ENCODE measurements at places on chromosomes 4 and X.
A peak's percentile ranks its signal among the peaks of the same experiment; 100 is the strongest.

DNA sequence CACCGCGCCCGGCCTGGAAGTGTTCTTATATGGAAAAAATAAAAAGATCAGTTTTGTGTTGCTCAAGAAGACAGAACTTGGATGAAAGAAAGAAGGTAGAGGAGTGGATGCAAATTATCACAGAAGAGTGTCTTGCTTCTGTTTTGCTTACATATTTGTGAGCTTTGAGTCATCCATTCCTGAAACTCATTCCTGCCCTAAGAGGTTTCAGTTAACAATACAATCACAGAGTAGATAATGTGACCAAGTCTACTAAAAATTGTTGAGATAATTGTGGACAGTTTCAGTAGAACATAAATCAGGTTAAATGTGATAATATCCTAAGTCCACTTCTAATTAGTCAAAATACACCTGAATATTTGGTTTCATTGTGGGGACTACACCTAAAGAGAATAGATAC, 26.4 kb upstream of the LRCH2 start:
- DNase-seq, result no peak

- peak; percentile 13 for DNase-seq
Measured at GRCh38 chr4:73272816-73273215, 14.2 kb upstream of the ANKRD17 start.

DNA sequence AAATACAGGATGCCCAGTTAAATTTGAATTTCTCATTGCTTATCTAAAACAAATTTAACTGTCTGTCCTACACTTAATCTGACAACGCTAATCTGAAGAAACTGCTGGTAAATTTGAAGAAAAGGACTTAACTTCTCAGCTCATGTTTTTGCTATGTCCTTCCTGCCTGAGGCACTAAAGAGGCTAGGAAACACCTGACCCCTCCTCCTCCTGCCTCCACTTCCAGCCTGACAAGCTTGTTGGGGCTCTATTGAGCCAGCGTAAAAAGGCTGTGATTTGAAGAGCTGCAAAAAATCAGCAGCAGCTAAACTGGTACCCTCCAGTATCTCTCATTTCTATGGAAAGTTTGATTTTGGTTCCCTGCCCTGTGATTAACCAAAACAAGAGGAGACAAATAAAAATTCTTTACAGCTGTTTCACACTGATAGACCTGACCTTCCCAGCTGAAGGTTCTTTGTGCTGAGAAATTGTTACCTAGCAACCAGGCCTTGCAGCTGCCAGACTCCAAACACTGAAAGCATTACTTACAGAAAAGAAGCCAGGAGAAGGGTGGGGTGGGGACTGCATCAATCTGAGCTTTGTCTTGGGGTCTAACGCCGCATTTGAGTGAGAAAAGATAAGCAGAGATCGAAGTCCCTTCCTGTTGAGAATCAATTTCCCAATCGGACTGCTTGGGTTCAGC, 35.0 kb downstream of the DCX start:
- DNase-seq, result no peak

- DNase-seq, result peak; percentile 82
Measured at GRCh38 chr4:38672397-38673129, 8.6 kb downstream of the KLF3 start.

- no peak for DNase-seq
Measured at GRCh38 chrX:574251-574650, 56.3 kb upstream of the SHOX start.

GRCh38 chr4:61527888-61528287, 327.8 kb downstream of the ADGRL3 start:
- no peak for DNase-seq

- DNase-seq, result peak; percentile 23
Measured at GRCh38 chr4:56296526-56296925, 90.8 kb downstream of the AASDH start.

DNA sequence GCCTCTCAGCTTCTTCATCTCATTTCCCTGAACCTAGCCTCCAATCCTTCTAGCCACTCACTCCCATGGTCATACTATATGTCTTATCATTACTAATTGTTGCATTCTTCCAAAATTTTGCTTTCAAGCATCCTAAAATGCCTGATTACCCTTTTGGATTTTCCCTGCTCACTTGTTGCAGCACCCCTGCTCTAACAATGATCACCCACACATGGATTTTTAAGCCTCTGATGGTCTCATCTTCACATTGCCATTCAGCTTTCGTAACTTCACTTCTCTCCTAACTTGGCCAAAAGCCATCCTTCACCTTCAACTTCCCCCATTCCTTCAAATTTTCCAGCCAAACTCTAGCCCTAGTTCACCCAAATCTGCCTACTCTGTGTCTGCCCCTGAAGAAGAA, 33.8 kb upstream of the MGST2 start:
- DNase-seq, result no peak

DNA sequence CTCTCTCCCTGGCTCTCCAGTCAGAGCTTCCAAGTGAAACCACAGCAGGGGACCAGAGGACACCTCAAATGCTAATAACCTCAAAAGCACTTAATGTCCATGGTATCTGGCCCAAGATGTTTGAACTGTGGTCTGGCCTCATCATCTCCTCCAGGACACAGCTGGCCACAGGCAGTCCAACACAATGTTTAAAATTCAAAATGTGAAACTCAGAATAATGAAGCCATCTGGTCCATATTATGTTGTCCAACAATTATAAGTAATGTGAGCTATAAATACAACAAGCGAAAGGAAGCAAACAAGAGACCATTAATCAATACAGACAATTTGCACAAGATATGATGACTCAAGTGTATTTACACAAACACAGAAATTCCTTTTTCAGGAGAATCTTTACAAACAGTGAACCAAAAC, 90.7 kb upstream of the S100G start:
- no peak for DNase-seq

GRCh38 chrX:27706526-27706925, 101.3 kb upstream of the MAGEB10 start:
- DNase-seq, result no peak

- no peak for DNase-seq
Measured at GRCh38 chr4:14046642-14047041, 419.1 kb upstream of the BOD1L1 start.

DNA sequence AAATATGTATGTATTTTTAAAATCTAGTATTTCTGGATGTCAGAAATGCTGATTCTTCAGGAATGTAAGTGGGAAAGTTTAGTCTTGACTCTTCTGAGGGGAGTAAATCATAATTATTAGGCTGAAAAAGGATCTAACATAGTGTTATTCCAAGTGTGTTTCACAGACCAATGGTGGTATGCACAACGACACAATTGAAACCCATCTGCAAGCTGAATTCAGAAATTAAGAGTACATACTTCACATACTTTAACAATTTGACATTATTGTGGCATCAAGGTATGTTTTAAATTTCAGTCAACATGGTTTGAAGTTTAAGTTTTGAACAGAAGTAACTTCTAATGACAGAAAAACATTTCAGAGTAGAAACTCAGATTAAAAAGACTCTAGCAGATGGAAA, 236.7 kb downstream of the SLC7A11 start:
- no peak for DNase-seq

DNA sequence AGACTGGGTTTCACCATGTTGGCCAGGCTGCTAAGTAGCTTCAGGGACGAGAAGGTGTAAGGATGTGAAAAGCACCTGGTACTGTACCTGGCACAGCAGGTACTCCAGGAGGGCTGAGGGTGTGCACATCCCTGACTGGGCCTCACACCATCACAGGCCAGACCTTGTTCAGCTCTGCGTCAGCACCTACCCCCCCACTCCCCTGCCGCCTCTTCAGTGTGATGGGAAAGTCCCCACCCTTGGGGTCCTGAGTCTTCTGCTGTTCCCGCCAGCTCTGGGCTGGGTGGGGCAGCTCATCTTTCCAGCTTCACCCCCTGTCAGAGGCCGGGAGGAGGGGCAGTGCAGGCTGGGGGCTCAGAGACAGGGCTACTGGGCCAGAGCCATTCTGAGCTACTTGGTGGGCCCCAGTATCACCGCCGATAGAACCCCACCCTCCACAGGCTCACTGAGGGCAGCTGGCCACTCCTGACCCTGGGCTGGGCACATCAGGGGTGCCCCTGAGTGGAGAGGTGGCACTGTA, 6.7 kb upstream of the SH3BP2 start:
- no peak for DNase-seq

GRCh38 chrX:5646818-5647217, 581.8 kb downstream of the NLGN4X start:
- peak; percentile 1 for DNase-seq

GRCh38 chrX:76253432-76253831, 80.6 kb downstream of the PBDC1 start:
- DNase-seq, result peak; percentile 56

DNA sequence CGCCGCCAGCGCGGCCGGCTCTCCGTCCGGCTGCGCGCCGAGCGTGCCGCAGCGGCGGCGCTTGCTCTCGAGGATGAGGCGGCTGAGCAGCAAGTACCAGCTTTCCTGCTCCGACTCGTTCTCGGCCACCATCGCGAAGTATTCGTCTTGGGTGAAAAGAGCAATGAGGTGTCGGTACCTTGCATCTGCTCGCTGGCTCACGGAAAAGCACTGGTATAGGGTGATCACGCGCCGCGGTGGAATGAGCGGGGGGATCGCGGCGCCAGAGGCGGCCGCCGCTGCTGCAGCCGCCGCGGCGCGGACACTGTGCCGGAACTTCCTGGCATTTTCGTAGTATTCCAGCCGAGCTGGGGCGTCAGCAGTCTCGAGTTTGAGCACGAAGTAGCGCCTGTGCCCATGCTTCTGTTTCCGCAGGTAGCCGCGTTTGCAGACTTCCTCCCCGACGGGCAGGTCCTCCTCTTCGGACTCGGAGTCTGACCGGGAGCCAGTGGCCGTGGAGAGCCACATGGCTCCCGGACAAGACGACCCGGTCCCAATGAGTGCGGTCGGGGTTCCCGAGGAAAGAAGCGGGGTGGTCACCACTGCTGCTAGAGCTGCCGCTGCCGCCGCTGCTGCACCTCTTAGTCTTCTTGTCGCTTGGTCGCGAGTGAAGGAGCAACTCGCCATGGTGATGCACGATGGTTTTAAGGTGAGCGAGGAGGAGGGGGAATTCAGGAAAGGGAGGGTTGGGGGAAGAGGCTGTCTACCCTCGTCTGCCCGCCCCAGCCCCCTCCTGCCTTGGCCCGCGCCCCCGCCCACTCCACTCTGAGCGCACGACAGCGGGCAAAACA, 469 bp downstream of the IRS4 start:
- no peak for DNase-seq

DNA sequence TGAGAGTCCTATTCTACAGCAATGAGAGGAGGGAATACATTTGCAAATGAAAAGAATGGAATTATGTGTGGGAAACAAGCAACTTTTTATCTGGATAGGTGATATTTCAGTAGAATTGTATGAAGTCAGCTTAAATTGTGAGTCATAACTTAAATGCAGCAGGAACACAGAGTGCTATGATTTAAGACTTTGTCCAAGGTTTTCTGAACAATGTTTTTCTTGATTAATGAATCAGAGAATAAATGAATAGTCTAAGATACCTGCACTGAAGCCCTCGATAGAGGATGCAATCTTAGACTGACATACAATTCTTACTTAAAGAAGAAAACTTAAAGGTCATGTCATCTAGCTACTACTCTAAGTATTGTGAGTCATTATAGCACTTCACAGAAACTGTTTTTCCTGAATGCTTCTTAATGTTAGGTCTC, 8.0 kb downstream of the ARHGEF38 start:
- DNase-seq, result no peak

DNA sequence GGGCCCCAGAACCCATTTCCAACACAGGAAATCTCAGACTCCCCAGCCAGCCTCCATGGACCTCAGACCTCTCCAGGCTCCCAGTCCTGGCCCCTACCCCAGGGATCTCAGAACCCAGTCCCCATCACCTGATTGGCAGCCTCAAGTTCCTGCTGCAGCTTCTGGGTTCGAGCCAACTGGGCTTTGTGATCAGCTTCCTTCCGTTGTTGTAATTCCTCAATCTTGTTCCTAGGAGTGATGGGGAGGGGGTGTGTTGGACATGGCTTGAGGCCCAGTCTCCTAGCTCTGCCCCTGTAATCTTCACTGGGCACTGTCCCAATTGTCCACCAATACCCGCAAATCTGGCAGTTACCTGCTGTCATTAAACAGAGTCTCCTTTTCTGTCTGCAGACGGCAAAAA, 12.6 kb downstream of the GRIPAP1 start:
- no peak for DNase-seq

DNA sequence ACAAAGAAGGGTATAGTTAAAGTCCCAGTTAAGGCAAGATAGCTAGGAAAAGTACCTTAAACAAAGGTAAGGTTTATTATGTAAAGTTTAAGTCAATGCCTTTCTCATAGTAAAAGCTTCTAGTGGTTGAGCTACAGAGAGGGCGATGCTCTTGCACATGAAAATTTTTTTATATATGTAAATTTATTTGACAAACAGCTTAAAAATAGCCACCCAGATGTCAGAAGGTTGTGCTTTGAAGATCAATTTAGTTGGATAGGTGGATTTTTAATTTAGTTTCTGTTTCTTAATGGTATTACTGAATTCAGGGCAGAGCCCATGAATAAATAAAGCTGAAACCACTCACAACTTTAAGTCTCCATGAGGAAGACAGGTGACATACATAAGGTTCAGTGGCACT, 29.4 kb upstream of the PPP1R2C start:
- DNase-seq, result no peak

- DNase-seq, result peak; percentile 3
Measured at GRCh38 chrX:136086521-136086920, 60.8 kb upstream of the FHL1 start.

DNA sequence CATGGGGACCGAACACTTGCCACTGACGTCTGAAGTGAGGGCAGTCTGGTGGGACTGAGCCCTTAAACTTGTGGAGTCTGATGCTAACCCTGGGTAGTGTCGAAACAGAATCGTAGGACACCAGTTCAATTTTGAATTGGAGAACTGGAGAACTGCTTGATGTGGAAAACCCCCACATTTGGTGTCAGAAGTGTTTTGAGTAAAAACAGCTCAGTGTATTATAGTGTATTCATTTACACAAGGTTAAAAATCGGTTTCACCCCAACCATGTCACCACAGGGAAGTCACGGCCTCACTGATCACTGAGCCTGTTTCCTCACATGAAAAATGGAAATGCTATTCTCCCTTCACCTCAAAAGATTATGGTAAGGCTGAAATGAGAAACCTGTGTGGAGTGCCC, 21.9 kb downstream of the PIN4 start:
- DNase-seq, result no peak

DNA sequence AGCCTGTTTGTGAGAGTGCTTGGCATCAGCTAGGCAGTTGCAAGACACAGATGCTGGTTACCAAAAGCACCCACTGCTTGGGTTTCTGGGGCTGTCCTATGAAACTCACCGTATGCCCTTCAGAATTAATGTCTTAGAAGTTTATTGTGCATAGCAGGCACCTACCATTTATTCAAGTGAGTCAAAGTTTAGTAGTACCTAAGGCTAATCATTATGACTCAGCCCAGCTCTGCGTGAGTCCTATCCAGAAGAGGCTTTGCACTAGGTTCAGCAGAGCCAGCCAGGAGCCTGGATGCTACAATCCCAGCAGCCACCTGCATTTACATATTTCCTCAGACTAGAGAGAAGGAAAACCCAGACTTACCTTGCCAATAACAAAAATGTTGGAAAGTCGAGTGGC, 4.2 kb downstream of the RPS4X start:
- DNase-seq, result no peak

DNA sequence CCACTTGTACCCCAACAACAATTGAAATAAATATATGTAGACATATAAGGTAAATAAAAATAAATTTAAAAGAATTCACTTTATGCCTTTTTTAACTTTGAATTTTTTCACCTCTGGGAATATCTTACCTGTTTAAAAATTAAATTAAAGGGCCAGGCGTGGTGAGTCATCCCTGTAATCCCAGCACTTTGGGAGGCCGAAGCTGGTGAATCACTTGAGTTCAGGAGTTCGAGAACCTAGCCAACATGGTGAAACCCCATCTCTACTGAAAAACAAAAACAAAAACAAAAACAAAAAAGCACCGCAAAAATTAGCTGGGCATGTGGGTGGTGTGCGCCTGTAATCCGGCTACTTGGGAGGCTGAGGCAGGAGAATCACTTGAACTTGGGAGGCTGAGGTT, 164.8 kb downstream of the AASDH start:
- DNase-seq, result no peak
